ENCODE measurements at places on chromosomes 13 and 19. TPM values are rescaled to one million over a fixed set of nuclear protein-coding genes. Genes with fewer than 3 reads are reported as not detected.

- no peak for DNase-seq
Measured at GRCh38 chr19:54152878-54153524, 6.5 kb downstream of the LENG1 start.

DIRAS1 gene
- 13.0 TPM for total RNA-seq

GRCh38 chr19:41085748-41086415, 2.4 kb upstream of the CYP2A13 start:
- DNase-seq = no peak

GRCh38 chr13:44498502-44498901, 77.6 kb downstream of the TSC22D1 start:
- no peak for DNase-seq

DNA sequence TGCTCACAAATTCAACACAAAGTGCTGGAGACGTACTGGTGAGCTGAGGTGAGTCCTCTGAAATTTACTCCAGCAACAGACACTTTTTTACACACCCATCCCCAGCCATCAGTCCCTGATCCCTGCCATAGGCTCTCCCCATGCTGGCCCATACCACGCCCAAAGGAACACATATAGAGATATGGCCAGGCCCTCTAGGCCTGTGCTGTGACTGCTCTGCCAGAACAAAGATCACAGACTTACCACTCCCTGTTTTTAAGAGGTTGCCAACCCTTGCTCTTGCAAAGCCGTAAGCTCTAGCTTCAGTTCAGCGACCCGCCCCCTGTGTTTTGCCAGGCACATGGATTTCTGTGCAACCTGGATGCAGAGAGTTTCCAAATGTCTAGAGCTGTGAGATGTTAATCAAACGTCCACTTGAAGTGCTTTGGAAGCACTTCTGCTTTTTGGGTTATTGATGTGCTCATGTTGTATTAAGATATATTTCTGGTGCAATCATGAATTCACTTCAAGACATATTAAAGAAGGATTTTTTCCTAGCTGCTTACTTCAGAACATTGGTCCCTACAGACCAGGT, 59.7 kb downstream of the DLEU7 start:
- DNase-seq = no peak

HRC gene
- total RNA-seq = not detected

DNA sequence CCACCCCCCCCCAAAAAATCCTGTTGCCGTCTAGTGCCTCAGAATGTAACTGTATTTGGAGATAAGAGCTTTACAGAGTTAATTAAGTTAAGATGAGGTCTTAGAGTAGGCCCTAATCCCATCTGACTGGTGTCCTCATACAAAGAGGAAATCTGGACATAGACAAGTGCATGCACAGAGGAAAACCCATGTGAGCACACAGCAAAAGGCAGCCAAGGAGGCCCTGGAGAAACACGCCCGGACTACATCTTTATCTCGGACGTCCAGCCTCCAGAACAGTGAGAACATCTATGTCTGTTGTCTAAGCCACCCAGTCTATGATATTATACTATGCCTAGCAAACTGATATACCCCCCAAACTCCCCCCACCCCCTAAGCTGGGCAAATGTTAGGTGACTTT, 193.8 kb downstream of the KATNAL1 start:
- DNase-seq = no peak

- no peak for DNase-seq
Measured at GRCh38 chr13:21147827-21148226, 28.5 kb downstream of the SKA3 start.

GRCh38 chr13:107217251-107217650, 649.3 kb upstream of the ARGLU1 start:
- DNase-seq = no peak

- DNase-seq = peak; percentile 76
Measured at GRCh38 chr13:32125751-32126150, 94.2 kb downstream of the FRY start.

KLK3 gene
- total RNA-seq = not detected

DNA sequence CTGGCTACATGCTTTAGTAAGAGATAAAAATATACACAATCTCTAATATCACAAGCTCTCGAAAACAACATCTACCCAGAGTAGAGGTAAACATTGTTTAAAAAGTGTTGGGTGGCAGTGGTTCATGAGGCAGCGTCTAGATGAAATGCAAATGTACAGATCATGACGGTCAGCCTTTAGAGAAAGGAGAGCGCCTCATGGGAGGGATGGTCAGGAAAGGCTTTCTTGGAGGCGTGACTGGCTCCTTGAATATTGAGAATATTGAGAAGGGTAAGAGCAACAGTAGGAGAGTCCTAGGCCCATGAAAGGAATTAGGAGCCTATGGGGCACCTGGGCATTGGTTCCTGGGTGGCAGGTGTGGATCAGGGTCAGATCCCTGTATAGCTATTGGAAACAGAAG, 10.6 kb downstream of the HNRNPUL1 start:
- DNase-seq = no peak

DNA sequence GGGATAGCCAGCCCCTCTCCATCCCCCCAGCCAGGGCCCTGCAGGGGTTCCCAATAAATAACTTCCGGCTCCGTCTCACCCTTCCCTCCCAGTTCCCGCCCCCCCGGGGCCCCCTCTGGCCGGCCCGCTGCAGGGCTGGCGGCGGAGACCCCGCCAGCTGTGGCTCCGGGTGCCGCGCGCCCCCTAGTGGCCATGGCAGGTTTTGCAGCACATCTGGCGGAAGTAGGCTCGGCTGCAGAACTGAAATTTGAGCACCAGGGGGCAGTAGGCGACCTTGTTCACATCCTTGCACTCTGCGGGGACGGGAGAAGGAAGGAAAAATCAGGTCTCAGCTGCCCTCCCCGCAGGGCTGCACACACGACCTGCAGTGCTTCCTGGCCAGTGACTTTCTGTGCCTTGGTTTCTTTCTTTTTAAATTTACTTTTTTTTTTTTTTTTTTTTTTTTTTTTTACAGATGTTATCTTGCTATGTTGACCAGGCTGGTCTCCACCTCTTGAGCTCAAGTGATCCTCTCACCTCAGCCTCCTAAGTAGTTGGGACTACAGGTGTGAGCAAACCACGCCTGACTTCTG, 3.6 kb upstream of the MYO1F start:
- DNase-seq = peak; percentile 54

DNA sequence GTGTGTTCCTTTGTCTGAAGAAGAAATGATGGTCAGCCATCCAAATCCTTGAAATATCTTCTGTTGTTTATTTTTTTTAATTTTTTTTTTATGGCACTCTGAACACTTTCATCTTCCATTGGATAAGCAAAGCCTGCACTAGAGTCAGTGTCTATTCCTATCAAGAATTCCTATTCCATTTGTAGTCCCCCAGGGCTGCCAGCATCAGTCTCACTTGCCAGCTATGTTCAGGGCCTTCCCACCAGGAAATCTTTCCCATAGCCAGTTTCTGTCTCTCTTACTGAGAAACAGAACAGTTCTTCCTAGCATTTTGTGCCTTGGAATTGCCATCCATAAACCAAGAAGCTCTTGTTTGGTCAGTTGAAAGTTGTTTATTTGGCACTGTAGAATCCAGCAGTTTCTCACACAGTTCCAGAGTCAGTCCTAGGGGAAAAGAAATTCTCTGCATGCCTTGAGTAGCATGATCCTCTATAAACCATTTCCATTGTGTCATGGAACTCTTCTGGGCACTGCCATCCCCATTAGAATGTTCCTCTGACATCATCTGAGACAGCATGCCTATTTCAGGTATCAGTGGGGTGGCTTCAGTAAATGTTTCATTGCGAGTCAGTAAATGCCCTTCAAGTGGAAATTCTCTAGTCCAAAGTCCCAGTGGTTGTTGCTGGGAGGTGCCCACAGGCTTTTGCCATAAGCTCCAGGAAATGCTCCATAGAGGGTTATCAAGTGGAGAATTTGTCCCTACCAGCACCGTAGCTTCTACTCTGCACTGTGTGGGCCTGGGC, 18.7 kb upstream of the SPRYD7 start:
- peak; percentile 2 for DNase-seq

- DNase-seq = no peak
Measured at GRCh38 chr13:50162001-50162400, 146.8 kb downstream of the KCNRG start.

DNA sequence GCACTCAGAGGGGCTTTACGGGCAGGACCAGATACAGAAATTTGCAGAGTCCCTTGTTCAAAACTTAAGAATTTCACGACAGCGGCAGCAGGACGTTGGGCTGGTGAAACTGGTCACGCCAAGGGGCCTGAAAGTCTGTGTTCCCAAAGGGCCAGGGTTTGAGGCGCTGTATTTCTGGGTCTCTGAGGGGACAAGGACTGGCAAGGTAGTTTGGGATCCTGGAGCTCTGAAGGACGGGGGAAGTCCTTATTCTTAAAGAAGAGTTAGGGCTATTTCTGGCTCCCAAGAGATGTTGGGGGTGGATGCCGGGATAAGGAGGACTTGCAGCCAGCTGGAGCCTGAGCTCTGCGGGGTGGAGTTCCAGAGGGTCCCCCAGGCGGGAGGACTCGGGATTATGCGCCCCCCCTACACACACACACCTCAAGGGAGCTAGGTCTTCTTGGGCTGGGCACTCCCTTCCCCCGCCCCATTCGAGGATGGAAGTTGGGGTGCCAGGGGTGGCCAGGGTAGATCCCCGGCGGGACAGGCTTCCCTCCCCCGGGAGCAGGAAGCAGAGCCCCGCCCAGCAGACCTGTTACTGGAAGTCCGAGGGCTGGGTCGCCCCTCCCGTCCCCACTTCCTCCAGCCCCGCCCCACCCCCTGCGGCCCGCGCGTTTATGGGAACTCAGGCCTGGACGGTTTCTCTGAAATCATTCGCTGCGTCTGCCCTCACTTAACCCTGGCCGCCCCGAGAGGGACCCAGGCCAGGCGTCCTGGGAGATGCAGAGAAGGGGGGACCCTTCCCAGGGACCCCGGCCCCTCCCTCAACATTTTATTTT, 5.6 kb downstream of the BCL3 start:
- DNase-seq = peak; percentile 51

DNA sequence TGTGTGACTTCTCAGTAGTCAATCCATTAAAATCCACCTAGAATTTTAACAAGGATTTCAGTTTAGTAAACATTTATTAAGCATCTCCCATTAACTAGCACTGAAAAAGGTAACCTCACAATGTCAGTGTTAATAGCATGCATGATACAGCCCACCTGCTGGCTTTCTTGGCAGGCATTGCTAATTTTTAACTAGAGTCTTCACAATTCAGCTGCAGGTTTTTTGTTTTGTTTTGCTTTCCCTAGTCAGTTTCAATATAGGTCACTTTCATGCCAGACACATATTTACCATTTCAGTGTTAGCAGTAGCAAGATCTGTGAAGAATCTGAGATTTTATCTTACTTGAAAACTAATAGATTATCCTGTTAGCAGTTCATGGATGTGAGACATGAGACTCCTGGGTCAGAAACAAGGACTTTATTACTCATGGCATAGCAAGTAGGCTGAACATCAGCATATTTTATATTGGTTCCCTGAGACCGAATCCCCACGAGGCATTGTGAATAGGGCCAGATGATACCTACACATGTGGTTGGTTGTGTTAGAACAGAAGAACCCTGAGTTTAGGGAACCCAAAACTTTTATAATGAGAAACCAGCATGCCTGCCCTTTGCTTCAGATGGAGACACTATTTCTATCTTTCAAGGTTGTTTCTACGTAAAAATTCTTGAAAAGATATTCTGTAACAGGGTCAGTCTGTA, 198.0 kb upstream of the HTR2A start:
- no peak for DNase-seq

FUT2 gene
- not detected for total RNA-seq

GRCh38 chr13:93788456-93788855, 561.8 kb downstream of the GPC6 start:
- no peak for DNase-seq

FAAP24 gene
- total RNA-seq = 1.9 TPM

DNA sequence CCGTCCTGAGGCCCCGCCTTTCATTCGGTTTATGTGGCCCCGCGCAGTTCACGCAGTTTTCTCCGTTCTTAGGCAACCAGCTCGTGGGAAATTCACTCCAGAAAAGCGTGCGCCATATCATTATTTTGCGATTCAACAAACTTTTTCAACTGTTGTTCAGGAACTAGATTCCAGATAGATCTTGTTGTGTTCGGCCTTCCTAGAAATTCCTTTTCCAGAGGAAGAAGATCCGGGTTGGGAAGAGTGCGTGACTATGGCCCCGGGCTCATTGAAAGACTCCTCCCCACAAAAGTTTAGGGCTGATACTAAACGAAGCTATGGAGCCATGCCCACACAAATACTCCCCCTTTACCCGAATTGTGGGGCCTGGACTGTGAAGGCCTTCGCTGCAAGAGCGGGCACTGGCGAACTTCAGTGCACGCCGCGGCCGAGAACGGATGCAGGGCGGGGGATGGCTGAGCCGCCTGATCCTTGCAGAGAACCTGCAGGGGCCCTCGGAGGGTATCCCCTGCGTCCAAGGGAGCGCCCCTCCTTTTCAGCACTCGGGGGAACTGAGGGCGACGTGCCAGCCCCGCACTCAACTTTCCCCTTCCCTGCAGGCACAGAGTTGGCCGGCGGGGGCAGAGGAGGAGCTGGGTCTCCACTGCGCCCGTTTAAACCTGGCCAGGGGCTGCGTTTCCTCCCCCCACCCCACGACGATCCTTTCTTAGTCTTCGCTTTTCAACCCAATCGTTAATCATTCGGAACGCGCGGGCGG, 904 bp upstream of the SOX1 start:
- DNase-seq = no peak

- DNase-seq = no peak
Measured at GRCh38 chr13:114225610-114226009, 9.1 kb upstream of the CDC16 start.

DNA sequence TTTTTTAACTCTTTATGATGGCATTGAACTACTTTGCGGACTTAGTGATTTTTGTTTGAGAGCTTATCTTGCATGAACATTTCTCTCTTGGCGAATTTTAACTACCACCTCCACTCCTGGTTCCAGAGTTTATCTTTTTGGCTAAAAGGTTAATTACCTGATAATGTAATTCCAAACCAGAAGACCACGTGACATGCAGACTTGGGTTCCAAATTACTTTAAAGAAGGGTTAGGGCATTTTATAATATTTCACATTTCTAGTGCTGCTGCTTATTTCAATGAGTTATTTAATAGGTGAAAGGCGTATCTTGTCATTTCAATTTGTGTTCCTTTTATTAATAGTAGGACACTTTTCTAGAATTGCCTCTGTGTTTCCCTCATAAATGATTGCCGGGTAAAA, 52.0 kb downstream of the TDRD12 start:
- no peak for DNase-seq
